ENCODE measurements at places on chromosomes 11 and 22. TPM values are rescaled to one million over a fixed set of nuclear protein-coding genes. Genes with fewer than 3 reads are reported as not detected.

GRM5 gene
- total RNA-seq = not detected

GNAZ gene
- total RNA-seq = not detected

PHLDA2 gene
- 3.5 TPM for total RNA-seq

MUC6 gene
- total RNA-seq = not detected

SLC22A12 gene
- not detected for total RNA-seq

CRYBA4 gene
- total RNA-seq = not detected

Data from naive thymus-derived CD4-positive, alpha-beta T cell (primary cell).